ENCODE measurements at places on chromosomes 7 and 10.

DNA sequence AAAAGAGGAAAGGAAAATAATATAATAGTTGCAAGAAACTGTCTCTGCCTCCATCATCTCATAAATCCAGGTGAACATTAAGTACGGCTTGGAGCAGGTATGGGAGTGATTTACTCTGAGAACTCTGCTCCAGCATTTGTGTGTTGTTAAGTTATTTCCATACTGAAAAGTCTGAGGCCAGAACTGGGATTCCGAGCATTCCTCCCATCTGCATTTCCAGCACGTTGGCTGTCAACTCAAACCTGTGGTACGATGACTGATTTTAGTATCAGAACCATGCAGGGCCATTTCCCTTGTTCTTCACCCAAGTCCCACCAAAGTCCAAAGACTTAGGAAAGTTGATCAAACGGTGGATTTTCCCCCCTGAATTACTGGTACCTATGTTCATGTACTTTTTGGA is 104.9 kb downstream of the CREB5 start:
- DNase-seq, result no peak

DNA sequence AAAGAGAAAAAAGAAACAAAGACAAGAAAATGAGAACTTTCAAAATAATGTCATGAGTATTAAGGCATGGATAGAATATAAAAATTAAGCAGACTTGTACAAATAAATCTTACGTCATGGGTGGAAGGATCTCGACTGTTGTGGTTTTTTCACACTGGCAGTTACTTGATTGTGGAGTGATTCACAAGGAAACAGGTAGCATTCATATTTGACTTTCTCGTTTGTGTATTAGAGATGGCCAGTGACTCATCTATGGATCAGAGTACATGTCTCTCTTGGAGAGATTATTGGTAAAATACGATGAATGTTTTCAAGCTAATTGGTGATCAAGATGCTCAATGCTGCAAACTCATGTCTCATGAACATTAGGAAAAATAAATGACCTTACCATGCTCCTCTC is 564.3 kb downstream of the GATA3 start:
- DNase-seq, result no peak

DNA sequence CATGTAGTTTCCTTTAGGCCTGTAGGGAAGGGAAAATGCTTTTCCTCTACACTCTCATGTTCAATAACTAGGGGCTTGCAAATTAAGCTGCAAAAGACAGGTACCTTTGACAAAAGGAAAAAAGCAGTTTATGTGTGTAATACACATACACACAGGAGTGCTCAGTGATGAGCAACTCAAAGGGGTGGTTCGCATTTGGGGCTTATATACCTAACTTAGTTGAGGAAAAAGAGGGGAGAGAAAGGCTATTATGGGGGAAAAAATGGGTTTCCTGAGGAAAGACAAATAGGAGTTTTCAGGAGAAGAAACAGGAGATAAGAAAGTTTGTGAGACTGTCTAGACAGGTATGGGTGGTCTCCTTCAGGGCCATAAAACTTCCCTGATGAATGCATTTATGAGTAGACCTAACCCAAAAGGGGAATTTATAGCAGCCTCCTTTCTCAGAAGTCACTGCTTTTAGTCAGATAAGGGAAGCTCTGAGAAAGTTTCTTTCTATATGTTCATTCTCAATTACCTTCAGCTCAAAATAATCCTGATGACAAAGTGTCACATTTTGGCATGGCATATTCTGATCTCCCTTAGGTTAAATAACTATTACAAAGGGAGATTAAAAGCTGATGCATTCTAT is 55.2 kb upstream of the EZH2 start:
- DNase-seq, result no peak

DNA sequence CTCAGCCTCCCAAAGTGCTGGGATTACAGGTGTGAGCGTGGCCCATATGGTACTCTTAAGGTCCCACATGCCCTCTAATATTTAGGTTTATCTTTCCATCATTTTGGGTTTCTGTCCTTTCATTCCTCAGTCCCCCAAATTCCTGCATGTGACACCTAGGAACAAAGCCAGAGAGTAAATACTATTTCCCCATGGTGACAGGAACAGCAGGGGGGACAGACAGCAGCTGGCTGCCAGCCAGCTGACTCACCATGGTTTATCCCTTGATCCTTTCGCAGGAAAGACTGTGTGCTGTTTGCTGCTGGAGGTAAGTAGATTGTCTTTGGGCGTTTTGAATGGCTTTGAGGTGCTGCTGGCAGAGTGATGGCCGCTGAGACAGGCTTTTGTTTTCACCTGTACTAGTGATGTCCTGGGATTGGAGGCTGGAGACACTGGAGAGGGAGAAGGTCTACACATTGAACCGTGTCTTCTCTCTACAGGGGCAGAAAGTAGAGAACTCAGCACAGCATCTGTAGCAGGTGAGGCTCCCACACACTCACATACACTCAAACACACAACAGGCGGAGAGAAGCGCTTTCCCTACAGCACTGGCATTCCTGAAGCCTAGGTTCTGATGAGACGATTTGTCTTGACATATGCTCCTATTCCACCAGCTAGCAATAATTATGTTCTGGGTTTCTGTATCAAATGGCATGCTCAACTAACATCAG is 83.7 kb upstream of the EFCAB10 start:
- no peak for DNase-seq

DNA sequence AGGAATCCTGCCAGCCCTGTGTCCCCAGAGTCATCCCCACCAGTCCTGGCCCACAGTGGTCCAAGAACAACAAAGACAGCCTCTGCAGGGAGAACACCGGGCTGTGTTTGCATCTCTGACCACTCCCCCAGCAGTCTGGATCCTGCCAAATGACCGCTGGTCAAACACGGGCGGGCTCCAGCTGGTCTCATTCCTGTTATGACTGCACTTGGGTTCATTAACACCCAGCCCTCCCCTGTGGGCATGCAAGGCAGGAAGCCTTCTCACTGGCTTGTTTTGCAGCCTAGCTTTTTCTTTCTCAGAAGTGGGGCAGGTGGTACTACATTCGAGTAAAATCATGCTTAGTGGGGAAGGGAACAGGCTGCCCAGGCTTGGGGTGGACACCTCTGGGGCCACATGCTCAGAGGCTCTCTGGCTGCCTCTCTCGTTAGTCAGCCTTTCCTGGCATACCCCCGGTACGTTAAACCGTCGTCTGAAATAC is 190.0 kb downstream of the PLXNA4 start:
- no peak for DNase-seq

- no peak for DNase-seq
Observed at GRCh38 chr7:142477079-142477651, 219.3 kb upstream of the PRSS58 start.

GRCh38 chr10:22945934-22946673 is 18.3 kb downstream of the ARMC3 start:
- no peak for DNase-seq

GRCh38 chr10:114399576-114399975 is 4.7 kb downstream of the AFAP1L2 start:
- no peak for DNase-seq

GRCh38 chr10:14009371-14010100 is 321.2 kb downstream of the FRMD4A start:
- DNase-seq, result peak; percentile 20

- DNase-seq, result no peak
Observed at GRCh38 chr10:78770167-78771090, 298.3 kb upstream of the ZMIZ1 start.

DNA sequence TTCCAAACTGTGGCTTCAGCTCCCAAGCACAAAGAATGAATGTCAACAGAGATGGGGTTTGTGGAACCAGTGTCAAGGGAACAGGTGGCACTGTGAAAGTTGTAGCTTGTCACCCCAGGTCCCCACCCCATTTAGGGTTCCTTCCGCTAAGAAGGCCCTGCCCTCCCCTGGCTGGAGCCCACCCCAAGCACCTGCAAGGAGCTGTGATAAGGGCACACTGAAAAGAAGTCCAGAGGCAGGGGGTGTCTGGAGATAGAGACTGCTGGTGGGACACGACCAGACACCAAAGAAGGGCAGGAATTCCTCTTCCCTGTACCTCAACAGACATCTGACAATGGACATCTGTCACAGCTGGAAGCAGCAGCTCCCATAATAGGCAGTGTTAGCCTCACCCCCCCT is 4.5 kb downstream of the GRID1 start:
- no peak for DNase-seq

- DNase-seq, result no peak
Observed at GRCh38 chr7:149353739-149354504, 91.9 kb downstream of the ZNF783 start.

DNA sequence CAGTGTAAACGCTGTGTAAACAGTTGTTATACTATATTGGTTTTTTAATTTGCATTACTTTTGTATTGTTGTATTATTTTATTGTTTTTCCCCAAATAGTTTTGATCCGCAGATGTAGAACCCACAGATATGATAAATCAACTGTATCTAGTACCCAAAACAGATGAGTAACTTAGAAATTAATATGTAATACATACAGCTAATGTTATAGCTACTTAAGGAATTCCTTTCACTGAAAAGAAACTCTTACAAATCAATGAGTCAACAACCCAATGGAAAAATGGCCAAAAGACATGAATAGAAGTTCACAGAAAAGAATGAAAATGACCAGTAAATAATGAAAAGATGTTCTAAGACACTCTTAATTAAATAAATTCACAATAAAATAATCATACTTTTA is 32.3 kb upstream of the ARL4A start:
- no peak for DNase-seq

- DNase-seq, result no peak
Observed at GRCh38 chr7:57342954-57343353, 107.0 kb upstream of the ZNF716 start.

DNA sequence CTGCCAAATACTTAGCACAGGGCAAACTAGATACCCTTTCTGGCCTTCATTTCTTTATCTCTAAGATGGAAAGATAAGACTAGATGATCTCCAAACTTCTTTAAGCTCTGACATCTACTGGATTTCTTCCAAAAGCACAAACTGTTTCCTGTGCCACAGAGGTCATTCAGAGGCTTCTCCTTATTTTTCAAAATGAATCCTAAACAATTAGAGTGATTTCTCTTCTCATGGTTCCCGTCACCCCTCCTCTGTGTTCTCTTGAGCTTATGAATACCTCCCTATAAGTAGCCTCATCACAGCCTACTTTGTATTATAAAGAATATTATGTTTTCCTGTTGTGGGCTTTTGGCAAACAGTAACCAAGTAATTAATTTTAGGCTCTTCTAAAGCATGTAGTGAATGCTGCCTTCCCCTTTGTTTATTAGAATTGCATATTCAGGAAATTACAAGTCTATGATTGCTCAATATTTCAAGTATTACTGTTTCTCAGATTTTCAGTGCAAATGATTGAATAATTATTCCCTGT is 179.5 kb downstream of the REEP3 start:
- DNase-seq, result no peak

- DNase-seq, result no peak
Observed at GRCh38 chr10:17348501-17349349, 105.7 kb downstream of the ST8SIA6 start.

DNA sequence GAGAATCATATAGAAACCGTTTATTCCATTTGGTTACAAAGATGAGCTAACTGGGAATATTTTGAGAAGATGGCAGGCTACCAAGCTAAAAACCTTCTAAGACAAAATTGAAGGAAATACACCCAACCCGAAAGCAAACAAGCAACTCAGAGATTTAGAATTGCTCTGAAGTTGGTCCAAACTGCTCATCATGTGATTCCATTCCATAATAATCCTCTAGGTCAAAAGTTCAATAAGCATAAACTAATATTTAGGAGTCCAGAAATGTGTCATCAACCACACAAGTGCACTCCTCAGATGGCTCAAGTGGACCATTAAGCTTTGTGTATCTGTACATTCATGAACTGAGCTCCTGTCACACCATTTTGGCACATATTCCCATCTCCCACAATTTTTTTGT is 28.7 kb downstream of the DGKI start:
- DNase-seq, result no peak

- DNase-seq, result no peak
Observed at GRCh38 chr10:3774018-3774813, 10.8 kb downstream of the KLF6 start.

- no peak for DNase-seq
Observed at GRCh38 chr7:93765475-93765874, 125.1 kb downstream of the TFPI2 start.

DNA sequence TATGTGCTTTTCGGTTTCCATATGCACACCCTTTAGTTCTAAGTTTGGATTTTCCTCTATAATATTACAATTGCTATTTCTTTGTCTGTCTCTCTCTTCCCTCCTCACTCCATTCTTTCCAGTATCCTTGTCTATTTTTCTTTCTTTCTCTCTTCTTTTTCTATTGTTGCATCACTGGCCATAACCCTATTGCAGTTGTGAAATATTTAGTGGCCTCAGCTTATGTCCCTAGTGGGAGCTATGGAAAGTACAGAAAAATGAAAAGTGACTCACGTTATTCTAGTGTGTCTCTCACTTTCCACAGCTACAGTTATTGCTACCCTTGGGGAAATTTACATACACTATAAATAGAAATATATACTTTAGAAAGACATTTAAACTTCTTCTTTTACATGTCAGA is 59.1 kb downstream of the CNTNAP2 start:
- DNase-seq, result no peak

GRCh38 chr10:4828005-4828404 is 2.0 kb downstream of the AKR1E2 start:
- no peak for DNase-seq

- DNase-seq, result no peak
Observed at GRCh38 chr10:3975016-3975415, 190.0 kb upstream of the KLF6 start.

GRCh38 chr10:119457966-119458766 is 84.4 kb downstream of the RGS10 start:
- DNase-seq, result no peak

- DNase-seq, result no peak
Observed at GRCh38 chr7:126940723-126941307, 311.9 kb downstream of the GRM8 start.

- DNase-seq, result no peak
Observed at GRCh38 chr10:3902809-3903410, 117.9 kb upstream of the KLF6 start.

DNA sequence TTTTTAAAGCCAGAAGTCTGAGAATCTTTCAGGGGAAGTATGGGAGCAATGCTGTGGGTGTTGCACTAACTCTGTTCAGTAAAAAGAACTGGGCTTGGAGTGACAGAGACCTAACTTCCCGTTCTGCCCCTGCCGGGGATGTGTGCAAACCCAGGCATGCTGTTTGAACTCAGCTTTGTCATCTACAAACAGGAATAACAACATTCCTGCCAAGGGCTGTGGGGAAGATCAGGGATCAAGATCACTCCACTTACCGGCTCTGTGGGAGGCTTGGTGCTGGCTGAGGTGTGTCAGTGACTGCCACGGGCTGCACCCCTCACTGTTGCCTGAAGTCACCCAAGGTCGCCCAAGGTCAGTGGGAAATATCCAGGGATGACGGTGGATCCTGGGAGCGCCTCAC is 23.1 kb upstream of the DRGX start:
- DNase-seq, result no peak

GRCh38 chr7:72053292-72053691 is 358.8 kb downstream of the CALN1 start:
- no peak for DNase-seq

GRCh38 chr10:7121154-7121797 is 289.6 kb downstream of the SFMBT2 start:
- DNase-seq, result peak; percentile 54

GRCh38 chr10:17431871-17432311 is 22.5 kb downstream of the ST8SIA6 start:
- no peak for DNase-seq

GRCh38 chr10:78688230-78688900 is 380.4 kb upstream of the ZMIZ1 start:
- DNase-seq, result no peak

- no peak for DNase-seq
Observed at GRCh38 chr10:50439806-50440205, 183.9 kb downstream of the SGMS1 start.
